Karpas-422 (cell line): ENCODE measurements at places on chromosomes 3 and 15. TPM values are rescaled to one million over a fixed set of nuclear protein-coding genes. Genes with fewer than 3 reads are reported as not detected.

Gene HYAL2
- 12.8 and 22.5 TPM in 2 replicates for total RNA-seq

Gene OR5K2
- not detected in 2 replicates for total RNA-seq

Gene SPINT1
- 2.0 and 3.4 TPM in 2 replicates for total RNA-seq

- H3K36me3 ChIP-seq, result peaks cover 13% of the 10 kb centered on the region
- H3K27ac ChIP-seq, result no peak overlapping the region
- no peaks in the 10 kb centered on the region for H3K27me3 ChIP-seq
- DNase-seq, result no peak
- peaks cover 7% of the 10 kb centered on the region for H3K4me1 ChIP-seq
Observed at GRCh38 chr3:11300970-11301369, 28.8 kb downstream of the ATG7 start.

- no peak overlapping the region for H3K4me3 ChIP-seq
- no peak for DNase-seq
- no peaks in the 10 kb centered on the region for H3K4me1 ChIP-seq
- H3K27me3 ChIP-seq, result no peaks in the 10 kb centered on the region
- H3K36me3 ChIP-seq, result no peaks in the 10 kb centered on the region
Observed at GRCh38 chr15:64942356-64942755, 30.7 kb downstream of the ANKDD1A start.

- H3K4me3 ChIP-seq, result no peak overlapping the region
- peaks cover 11% of the 10 kb centered on the region for H3K4me1 ChIP-seq
- H3K27ac ChIP-seq, result no peak overlapping the region
- H3K36me3 ChIP-seq, result no peaks in the 10 kb centered on the region
Observed at GRCh38 chr15:85959611-85960010, 120.1 kb upstream of the AGBL1 start.

GRCh38 chr3:166810741-166811445, 569.2 kb downstream of the ZBBX start:
- H3K4me1 ChIP-seq, result no peaks in the 10 kb centered on the region
- no peaks in the 10 kb centered on the region for H3K27me3 ChIP-seq
- no peak overlapping the region for H3K27ac ChIP-seq
- DNase-seq, result no peak
- H3K36me3 ChIP-seq, result no peaks in the 10 kb centered on the region

GRCh38 chr3:194076475-194076874, 59.5 kb upstream of the HES1 start:
- H3K4me3 ChIP-seq, result no peak overlapping the region
- H3K36me3 ChIP-seq, result no peaks in the 10 kb centered on the region
- H3K27me3 ChIP-seq, result no peaks in the 10 kb centered on the region; the same call in 1 of the 2 replicates
- H3K4me1 ChIP-seq, result peaks cover 32% of the 10 kb centered on the region
- H3K27ac ChIP-seq, result no peak overlapping the region

GRCh38 chr15:51134416-51135199, 39.9 kb upstream of the TNFAIP8L3 start:
- peaks cover 7% of the 10 kb centered on the region for H3K4me1 ChIP-seq
- H3K4me3 ChIP-seq, result no peak overlapping the region
- H3K27ac ChIP-seq, result no peak overlapping the region

DNA sequence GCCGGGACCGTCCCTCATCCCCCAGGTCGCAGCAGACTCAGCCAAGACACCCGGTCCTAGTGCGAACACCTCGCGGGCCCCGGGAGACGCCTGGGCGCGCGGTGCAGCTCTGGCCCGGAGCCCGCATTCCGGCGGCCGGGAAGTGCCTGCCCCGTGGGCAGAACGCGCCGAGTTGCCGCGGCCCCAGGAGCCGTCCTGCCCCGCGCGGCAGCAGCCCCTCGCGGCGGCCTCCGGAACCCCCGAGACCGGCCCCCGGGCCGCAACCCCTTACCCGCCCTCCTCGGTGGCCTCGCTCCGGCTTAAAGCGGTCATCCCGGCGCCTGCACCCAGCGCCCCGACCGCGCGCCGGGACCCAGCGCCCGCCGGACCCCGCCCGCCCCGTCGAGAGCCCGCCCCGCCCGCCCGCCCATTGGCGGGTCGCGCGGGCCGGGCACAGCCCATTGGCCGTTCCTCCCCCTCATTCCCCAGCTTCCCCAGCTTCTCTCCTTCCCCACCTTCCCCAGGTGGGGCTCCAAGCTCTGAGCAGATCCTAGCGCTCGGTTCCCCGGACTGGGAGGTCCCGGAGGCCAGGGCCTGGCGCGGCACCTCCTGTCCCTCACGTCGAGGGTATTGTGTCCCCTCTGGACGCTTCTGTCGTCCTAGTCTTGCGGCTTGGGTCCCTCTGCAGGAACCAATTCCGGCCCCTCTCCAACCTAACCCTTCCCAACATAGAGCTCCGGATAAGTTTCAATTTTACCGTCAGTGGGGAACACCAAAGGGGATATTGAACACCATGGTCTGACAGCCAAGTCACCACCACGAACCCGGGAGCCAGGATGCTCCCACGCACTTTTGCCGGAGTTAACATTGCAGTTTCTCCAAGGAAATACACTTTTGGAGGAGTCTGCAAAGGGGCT, at the start of gene GRAMD2A:
Gene GRAMD2A (minus strand): TSS at position 328 of the 896 bp plus-strand sequence.
- H3K4me1 ChIP-seq, result 0 out of 2 replicates have a peak, but pooled peaks cover 2% of the 10 kb centered on the region
- no peak within 1 kb of the TSS for H3K4me3 ChIP-seq
- H3K36me3 ChIP-seq, result peaks cover 41% of the 10 kb centered on the region
- DNase-seq, result no peak
- H3K27me3 ChIP-seq, result no peaks in the 10 kb centered on the region
- no peak within 1 kb of the TSS for H3K27ac ChIP-seq

GRCh38 chr15:62840526-62841268, 201.8 kb upstream of the TPM1 start:
- no peak overlapping the region for H3K4me3 ChIP-seq
- no peaks in the 10 kb centered on the region for H3K4me1 ChIP-seq
- no peaks in the 10 kb centered on the region for H3K27me3 ChIP-seq
- DNase-seq, result no peak
- H3K36me3 ChIP-seq, result no peaks in the 10 kb centered on the region
- H3K27ac ChIP-seq, result no peak overlapping the region

DNA sequence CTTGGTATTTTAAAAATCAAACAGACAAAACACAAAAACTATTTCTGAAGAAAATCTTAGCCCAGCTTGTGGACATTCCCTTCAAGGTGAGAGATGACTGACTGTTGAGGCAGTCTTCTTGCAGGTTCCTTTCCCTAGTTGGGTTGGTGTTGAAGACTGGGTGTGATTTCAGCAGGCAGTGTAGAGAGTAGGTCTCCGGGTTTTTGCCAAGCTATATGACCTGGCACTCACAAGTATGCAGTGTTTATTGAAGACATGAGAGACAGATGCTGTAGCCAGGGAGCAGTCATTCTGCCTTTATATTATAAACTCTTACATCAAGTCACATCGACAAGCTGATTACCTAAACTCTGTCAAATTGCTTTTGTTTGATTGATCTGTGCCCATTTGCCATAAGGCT, 17.5 kb downstream of the SENP8 start:
- no peak for DNase-seq
- no peaks in the 10 kb centered on the region for H3K27me3 ChIP-seq
- no peak overlapping the region for H3K4me3 ChIP-seq
- H3K4me1 ChIP-seq, result peaks cover 10% of the 10 kb centered on the region
- no peaks in the 10 kb centered on the region for H3K36me3 ChIP-seq

DNA sequence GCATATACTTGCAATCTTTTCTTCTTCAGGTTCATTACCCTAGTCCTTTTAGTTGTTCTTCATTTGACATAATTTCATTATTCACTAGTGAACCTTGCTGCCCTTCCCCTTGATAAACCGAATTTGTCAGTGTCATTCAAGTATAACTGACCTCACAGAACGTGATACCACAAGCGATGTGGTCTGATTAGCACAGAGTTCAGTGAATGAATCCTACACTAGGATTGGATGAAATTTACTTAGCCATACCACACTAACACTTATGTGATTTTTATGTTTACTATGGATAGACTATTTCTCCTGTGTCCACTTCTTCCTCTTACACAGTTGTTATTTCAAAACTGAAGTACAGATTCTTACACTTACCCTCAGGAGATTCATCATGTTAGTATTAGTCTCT, 27.2 kb downstream of the CD86 start:
- DNase-seq, result no peak
- no peaks in the 10 kb centered on the region for H3K27me3 ChIP-seq
- H3K36me3 ChIP-seq, result no peaks in the 10 kb centered on the region
- H3K27ac ChIP-seq, result no peak overlapping the region
- H3K4me1 ChIP-seq, result peaks cover 54% of the 10 kb centered on the region

- no peaks in the 10 kb centered on the region for H3K36me3 ChIP-seq
- DNase-seq, result no peak
- no peak overlapping the region for H3K27ac ChIP-seq
- no peaks in the 10 kb centered on the region for H3K4me1 ChIP-seq
- no peak overlapping the region for H3K4me3 ChIP-seq
- no peaks in the 10 kb centered on the region for H3K27me3 ChIP-seq
Observed at GRCh38 chr15:28986726-28987125, 101.0 kb downstream of the APBA2 start.

DNA sequence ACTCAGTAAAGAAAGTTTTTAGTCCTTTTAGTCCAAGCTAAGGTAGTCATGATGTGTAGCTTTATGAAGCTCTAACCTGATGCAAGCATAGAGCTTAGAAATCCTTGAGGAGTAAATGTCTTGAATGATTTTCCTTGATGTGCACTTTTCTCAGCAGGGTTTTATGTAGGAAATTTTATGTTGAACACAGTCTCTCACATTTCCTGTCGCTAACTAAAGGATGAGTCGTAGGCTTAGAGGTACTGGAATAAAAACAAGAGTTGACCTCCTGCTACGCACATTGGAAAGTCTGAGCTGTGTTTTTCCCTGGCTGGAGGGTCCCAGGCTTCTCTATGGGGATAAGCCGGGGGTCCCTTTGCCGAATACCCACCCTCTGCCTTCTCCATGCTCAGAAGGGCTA, 34.7 kb upstream of the ZPLD1 start:
- H3K4me1 ChIP-seq, result no peaks in the 10 kb centered on the region
- DNase-seq, result no peak

DNA sequence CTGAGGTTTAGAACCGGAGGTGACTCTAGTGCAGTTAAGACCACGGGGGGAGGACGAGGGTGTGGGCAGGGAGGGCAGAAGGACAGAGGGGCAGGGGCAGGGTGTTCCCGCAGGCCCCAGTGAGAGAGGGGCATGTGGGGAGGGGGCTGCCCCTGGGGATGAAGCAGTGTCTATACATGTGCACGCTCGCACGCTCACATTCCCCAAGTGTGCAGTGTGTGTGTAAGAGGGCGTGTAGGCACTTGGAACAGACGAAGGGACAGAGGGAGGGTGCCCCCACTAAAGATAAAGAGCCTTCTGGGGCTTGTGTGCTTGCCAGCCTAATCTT, 69.5 kb upstream of the MEF2A start:
- no peak for DNase-seq
- H3K36me3 ChIP-seq, result no peaks in the 10 kb centered on the region
- no peaks in the 10 kb centered on the region for H3K27me3 ChIP-seq
